ENCODE measurements at places on chromosomes 13 and 19.

DNA sequence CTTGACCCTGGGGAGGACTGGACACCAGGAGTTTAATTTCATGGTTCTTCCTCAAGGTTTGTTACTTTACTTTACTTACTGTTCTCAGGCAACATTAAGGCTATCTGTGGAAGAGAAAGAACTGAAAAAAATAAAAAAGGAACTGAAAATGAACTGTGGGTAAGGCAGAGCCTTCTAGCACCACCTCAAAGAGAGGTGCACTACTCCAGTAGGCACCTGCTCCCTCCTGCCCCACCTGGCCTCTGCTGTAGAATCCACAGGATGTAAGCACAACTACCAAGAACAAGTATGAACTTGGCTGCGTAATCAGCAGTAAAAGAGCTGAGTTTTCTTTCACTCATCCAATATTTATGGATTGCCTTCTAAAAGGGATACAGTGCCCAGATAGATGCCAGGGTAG, 12.2 kb downstream of the ZNF112 start:
- no peak for DNase-seq

DNA sequence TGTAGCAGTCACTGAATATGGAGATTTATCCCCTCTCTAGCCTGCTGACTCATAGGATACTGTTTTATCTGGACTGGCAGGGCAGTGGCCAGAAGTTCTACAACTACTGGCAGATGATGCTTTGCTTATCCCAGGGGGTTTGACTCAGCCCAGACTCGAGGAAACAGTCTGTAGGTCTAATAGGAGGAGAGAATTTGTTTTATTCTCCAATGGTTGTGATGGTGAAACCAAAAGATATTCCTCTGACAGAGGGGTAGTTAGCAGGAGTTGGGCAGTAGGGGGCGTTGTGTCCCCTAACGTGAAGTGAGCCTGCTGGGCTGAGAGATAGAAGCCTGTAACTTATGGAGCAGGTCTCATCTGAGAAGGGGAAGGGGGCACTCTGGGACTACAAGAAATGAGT, 74.9 kb downstream of the WTIP start:
- DNase-seq: no peak

DNA sequence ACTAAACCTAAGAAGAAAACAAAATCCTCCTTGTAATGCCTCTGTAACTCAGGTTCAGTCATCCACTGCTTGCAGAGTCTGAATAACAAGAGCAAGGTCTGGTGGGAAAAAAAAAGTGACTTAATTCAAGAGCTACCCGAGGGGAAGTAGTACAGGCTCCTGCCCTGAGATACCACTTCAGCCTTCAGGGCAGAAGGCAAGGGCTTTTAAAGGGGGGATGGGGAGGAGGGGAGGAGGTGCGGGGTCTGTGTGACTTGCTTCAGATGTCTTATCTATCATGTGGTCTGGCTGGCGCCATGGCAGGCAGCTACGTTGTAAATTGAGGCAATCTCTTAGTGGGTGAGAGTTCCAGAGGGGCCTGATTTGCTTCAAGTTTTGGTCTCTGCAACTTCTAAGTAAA, 66.7 kb downstream of the LRRC63 start:
- no peak for DNase-seq

DNA sequence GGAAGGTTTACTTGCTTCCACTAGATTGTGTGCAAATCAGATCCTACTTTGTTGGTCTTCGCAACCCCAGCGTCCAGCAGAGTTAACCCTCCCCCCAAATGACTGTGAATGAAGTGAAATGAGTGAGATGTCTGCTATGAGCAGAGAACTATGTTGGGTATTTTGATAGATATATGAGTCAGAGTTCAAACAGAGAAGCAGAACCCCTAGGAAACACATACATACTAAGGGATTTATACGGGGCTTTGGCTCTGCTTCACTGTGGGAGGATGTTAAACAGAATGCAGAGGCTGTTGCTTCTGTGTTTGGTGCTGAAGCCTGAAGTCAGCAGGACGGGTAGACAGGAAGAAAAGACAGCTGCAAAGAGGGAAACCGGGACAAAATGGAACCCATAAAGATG, 197.0 kb downstream of the MZT1 start:
- DNase-seq: no peak

DNA sequence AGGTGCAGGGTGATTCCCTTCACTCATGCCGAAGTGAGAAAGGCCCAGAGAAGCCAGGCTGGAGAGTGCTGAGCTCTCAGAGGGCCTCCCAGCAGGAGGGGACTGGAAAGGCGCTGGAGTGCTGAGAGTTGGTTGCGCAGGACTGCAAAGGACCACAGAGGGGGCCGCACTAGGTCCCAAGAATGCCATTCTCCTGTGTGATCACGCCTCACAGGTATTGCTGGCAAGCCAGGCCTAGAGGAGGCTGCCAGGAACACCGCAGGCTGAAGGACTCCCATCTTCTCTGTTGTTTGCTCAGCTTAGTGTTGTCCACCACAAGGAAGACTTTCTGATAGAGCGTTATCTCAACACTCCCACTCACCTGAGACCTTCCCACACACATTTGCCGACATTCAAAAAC, 165.0 kb downstream of the FGF14 start:
- DNase-seq: no peak

- DNase-seq: no peak
These were observed 290.8 kb upstream of the PCDH9 start for GRCh38 chr13:67520886-67521285.

- DNase-seq: no peak
These were observed 149.8 kb downstream of the ZNF536 start for GRCh38 chr19:30521937-30522336.
